Astrocyte (in vitro differentiated cells and primary cell): ENCODE measurements at places on chromosomes 11 and 22. TPM values are rescaled to one million over a fixed set of nuclear protein-coding genes. Genes with fewer than 3 reads are reported as not detected.

DNA sequence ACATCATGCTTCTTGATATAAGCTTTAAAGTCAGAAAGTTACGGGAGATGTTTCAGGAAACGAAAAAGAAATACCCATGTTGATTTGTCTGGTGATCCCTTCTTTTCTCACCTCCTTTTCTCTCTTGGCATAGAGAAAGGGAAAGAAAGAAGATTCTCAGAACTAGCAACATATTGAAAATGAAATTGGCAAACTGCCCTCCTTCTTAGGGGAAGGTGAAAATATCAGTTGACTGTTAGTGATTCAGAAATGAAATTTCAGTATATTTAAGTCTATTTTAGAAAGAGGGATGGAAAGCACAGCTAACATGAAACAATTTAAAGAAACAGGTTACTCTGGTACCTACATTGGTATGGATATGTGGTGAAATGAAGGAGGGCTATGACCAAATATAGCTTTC, 918.1 kb downstream of the METTL15 start:
- no peaks in the 10 kb centered on the region for H3K27me3 ChIP-seq
- no peak overlapping the region for H3K4me3 ChIP-seq
- no peaks in the 10 kb centered on the region for H3K4me1 ChIP-seq
- DNase-seq, result no peak
- H3K27ac ChIP-seq, result no peak overlapping the region
- no peaks in the 10 kb centered on the region for H3K36me3 ChIP-seq

DNA sequence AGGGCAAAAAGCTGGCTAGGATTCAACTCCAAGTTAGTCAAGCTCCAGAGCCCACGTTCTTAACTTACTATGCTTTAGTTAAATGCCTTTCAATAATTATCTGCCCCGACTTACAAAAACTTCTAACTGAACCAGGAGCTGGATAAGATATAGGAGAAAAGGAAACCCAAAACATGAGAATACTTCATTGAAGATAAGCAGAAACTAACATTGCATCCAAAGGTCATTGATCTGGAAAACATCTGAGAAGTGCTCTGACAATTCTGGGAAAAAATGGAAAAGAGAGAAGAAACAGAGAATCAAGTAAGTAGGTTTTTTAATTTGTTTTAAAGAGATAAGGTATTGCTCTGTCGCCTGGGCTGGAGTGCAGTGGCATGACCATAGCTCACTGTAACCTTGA, 27.2 kb downstream of the ACAT1 start:
- H3K4me3 ChIP-seq, result no peak overlapping the region
- no peak for DNase-seq
- no peak overlapping the region for H3K27ac ChIP-seq

Gene OR8G1
- not detected in 2 replicates for total RNA-seq

Gene PDE2A
- total RNA-seq, result 0.75 and 0.82 TPM in 2 replicates

DNA sequence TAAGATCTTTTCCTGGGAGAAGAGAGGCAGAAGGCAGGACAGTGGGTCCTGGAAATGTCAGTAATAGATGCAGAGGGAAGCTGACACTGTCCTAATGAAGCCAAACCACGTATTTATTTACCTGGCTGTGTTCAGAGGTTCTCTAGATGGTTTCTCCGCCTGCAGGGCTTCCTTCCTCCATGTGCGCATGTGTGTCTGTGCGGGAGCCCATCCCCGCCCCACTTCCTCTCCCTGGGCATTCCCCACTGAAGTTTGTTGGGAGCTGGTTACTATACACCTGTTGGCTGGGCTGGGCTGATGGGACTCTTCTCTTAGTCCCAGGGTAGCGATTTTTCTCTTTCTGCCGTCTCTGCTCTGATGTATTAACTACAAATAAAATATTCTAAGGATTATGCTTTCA, 204.9 kb upstream of the TBCEL start:
- no peak overlapping the region for H3K27ac ChIP-seq
- H3K27me3 ChIP-seq, result peaks cover 18% of the 10 kb centered on the region
- DNase-seq, result no peak

Gene DPP3
- 57.4 and 60.0 TPM in 2 replicates for total RNA-seq

DNA sequence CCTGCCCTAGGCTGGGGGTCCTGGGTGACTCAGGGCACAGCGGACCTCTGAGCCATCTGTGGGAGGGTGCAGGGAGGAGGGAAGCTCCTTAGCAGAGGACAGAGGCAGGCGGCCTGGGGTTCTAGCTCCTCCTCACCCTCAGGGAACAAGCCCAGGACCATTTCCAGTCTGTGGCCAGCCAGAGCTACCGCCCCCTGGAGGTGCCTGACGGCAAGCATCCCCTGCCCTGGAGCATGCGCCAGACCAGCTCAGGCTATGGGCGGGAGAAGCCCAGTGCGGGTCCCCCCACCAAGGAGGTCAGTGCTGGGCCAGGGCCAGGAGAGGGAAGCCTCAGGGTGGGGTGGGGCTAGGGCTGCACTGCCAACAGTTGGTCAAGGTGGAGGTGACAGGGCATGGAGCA, 26.0 kb upstream of the LRRC10B start:
- H3K36me3 ChIP-seq, result no peaks in the 10 kb centered on the region
- DNase-seq, result no peak
- H3K27me3 ChIP-seq, result peaks cover 8% of the 10 kb centered on the region

DNA sequence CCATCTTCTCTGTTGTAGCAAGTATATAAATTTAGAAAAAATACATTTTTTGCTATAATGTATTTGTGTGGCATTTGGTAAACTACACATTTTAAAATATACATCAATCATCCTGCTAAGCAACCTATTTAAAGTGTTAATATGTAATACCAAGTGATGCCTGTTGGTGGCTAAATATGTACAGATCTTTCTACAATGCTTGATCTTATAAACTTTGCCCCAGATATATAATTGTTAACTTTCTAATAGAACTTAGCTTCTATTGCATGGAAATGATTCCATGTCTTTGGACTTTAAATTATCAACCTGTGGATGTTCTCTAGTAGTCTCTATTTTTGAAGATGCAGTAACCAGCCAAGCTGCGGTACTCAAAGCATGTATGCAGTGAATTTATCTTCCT, 1260.4 kb upstream of the RAG2 start:
- no peak overlapping the region for H3K27ac ChIP-seq
- no peak overlapping the region for H3K4me3 ChIP-seq
- no peaks in the 10 kb centered on the region for H3K4me1 ChIP-seq

Gene SORL1
- total RNA-seq, result 4.1 and 7.2 TPM in 2 replicates

- no peak for DNase-seq
- H3K36me3 ChIP-seq, result no peaks in the 10 kb centered on the region
- no peak overlapping the region for H3K27ac ChIP-seq
- no peak overlapping the region for H3K4me3 ChIP-seq
- peaks cover 18% of the 10 kb centered on the region for H3K27me3 ChIP-seq
These were observed 42.1 kb upstream of the TPBGL start for GRCh38 chr11:75198278-75198973.

GRCh38 chr22:23705358-23705757, 14.5 kb downstream of the RGL4 start:
- no peak overlapping the region for H3K4me3 ChIP-seq
- H3K36me3 ChIP-seq, result peaks cover 47% of the 10 kb centered on the region
- no peaks in the 10 kb centered on the region for H3K27me3 ChIP-seq

Gene SEC14L6
- 0.16 and 0.22 TPM in 2 replicates for total RNA-seq

Gene APOBEC3F
- total RNA-seq, result 10.4 and 11.0 TPM in 2 replicates

DNA sequence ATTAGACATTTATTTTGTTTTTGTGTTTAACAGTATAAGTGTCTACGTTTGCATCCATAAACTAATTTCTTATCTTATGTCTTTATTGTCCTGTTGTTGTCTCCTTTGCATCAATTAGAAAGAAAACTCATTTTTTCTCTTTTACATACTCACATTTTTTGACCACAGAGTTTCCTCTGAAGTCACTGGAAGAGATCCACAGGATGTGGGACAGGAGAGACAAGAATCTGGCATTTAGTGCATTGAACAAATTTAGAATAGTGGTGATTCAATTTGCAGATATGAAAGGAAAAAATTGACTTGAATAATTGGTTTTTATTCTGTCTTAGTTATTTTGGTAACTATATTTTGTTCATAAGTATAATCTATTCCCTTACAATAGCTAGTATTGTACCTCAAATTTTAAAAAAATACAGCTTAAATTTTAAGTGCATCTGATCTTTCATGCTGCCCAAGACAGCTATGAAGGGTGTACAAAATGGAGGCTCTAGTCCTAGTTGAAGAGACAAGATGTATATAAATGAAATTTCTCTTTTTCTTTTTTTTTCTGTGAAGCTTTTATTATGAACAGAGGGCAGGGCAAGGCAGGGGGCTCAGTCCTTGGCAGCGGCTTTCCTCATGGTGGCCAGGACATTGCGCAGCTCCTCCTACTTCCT, 24.4 kb downstream of the HORMAD2 start:
- H3K36me3 ChIP-seq, result no peaks in the 10 kb centered on the region
- peak; percentile 61 for DNase-seq
- no peak overlapping the region for H3K27ac ChIP-seq
- H3K27me3 ChIP-seq, result no peaks in the 10 kb centered on the region
- H3K4me1 ChIP-seq, result peaks cover 9% of the 10 kb centered on the region

Gene BANF1
- total RNA-seq, result 158 and 180 TPM in 2 replicates

- no peak overlapping the region for H3K4me3 ChIP-seq
- no peak overlapping the region for H3K27ac ChIP-seq
- H3K4me1 ChIP-seq, result peaks cover 13% of the 10 kb centered on the region
- DNase-seq, result no peak
These were observed 28.9 kb downstream of the CD5 start for GRCh38 chr11:61131186-61131585.

DNA sequence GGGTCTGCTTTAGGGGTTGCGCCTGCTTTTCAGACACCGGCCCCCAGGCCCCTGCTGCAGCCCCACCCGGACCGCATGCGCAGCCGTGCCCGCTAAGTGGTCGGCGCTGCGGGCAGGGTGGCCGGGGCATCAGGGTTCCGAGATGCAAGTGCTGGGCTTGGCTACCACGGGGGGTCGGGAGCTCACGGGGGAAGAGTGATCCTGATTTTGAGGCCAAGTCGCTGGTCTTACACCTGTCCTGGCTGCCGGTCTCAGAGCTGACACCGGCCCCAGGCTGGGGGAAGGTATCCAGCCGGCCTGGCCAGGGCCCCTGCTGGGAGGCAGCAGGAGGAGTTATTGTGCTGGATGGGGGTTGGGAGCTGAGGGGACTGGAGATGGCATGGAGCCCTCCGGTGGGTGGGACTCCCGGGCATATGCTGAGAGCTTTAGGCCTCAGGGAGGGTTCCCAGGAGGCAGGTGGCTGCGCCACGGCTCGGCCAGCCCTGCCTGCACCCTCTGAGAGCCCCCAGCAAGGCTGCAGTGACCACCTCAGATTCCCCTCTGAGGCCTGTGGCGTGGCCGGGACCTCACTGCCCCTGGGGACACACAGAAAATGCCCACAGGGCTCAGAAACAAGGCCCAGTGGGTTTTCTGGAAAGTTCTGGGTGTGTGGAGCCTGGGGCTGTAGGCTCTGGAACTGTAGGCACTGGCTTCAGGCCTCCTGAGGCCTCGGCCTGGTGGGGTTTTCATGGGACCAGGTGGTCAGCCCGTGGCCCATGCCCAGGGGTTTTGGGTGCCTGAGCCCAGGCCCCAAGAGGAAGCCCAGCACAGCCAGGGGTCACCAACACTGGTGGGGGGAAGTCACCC, 4.4 kb upstream of the MUC5AC start:
- H3K4me1 ChIP-seq, result peaks cover 36% of the 10 kb centered on the region
- no peaks in the 10 kb centered on the region for H3K36me3 ChIP-seq
- H3K27ac ChIP-seq, result peak overlapping the region; percentile 80
- no peak overlapping the region for H3K4me3 ChIP-seq
- H3K27me3 ChIP-seq, result no peaks in the 10 kb centered on the region
- DNase-seq, result no peak

GRCh38 chr11:47171856-47172255, 4.8 kb downstream of the ARFGAP2 start:
- H3K36me3 ChIP-seq, result peaks cover 43% of the 10 kb centered on the region
- no peak for DNase-seq
- peaks cover 10% of the 10 kb centered on the region for H3K4me1 ChIP-seq
- H3K4me3 ChIP-seq, result no peak overlapping the region

DNA sequence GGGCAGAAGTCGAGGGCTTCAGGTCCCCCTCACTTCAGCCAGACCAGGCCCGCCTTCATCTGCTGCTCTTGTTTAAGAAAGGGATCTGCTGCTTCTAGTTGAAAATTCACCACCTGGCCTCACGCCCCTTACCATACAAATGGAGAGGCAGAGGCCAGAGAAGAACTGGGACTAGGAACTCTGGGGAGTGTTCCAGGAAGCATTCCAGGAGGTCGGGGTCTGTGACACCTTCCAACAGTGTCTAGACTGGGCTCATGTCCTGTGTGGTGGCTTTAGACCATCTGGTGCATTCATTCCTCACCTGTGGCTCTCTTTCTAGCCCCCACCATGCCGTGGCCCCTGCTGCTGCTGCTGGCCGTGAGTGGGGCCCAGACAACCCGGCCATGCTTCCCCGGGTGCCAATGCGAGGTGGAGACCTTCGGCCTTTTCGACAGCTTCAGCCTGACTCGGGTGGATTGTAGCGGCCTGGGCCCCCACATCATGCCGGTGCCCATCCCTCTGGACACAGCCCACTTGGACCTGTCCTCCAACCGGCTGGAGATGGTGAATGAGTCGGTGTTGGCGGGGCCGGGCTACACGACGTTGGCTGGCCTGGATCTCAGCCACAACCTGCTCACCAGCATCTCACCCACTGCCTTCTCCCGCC, 12.3 kb downstream of the TSKU start:
- H3K4me3 ChIP-seq, result no peak overlapping the region
- no peak overlapping the region for H3K27ac ChIP-seq
- no peaks in the 10 kb centered on the region for H3K36me3 ChIP-seq
- DNase-seq, result no peak
- no peaks in the 10 kb centered on the region for H3K27me3 ChIP-seq
- peaks cover 32% of the 10 kb centered on the region for H3K4me1 ChIP-seq

Gene HEPHL1
- total RNA-seq, result not detected in 2 replicates

Gene TRPM5
- not detected in 2 replicates for total RNA-seq

Gene LDLRAD3
- total RNA-seq, result 14.9 and 15.8 TPM in 2 replicates

DNA sequence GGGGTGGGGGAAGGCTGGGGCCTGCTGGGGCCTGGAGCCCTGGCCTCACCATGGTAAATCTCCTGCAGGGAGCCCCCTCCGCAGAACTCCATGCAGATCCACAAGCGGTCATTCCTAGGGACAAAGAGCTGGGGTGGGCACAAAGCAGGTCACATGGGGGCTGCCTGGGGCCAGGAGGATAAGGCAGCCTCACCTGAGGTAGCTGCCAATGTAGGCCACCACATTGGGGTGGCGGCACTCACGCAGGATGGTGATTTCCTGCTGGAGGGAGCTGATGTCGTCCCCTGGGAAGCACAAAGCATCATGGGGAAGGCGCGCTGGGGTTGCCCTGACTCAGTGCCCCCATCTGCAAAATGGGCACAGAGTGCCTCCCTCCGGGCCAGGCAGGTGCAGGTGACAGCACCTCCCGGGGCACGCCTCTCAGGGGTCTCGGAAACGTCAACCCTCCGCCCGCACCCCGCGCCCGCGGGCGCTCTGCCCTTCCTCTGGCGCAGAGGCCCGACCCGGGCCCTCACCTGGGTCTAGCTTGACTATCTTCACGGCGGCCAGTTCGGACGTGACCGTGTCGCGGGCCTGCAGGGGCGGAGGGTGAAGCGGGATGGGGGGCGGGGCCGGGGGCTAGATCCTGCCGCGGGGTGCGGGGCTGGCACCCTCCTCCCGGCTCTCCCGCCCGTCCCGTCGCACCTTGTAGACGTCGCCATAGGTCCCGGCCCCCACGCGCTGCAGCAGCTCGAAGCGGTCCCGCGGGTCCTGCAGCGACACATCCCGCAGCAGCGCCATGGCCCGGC, 450 bp downstream of the MAP4K2 start:
- no peak for DNase-seq
- no peaks in the 10 kb centered on the region for H3K27me3 ChIP-seq
- H3K4me3 ChIP-seq, result peak overlapping the region; percentile 49

GRCh38 chr22:46346680-46347405, 11.3 kb downstream of the TRMU start:
- peaks cover 13% of the 10 kb centered on the region for H3K4me1 ChIP-seq
- H3K27ac ChIP-seq, result no peak overlapping the region
- no peak for DNase-seq
- no peak overlapping the region for H3K4me3 ChIP-seq

GRCh38 chr22:25760294-25760693, 18.3 kb downstream of the MYO18B start:
- H3K4me3 ChIP-seq, result no peak overlapping the region
- no peaks in the 10 kb centered on the region for H3K27me3 ChIP-seq
- peak; percentile 41 for DNase-seq
- H3K4me1 ChIP-seq, result peaks cover 22% of the 10 kb centered on the region
- H3K27ac ChIP-seq, result peak overlapping the region; percentile 72
